Endothelial cell of umbilical vein (primary cell): ENCODE measurements at places on chromosomes 12 and 14. TPM values are rescaled to one million over a fixed set of nuclear protein-coding genes. Genes with fewer than 3 reads are reported as not detected.

Gene COX14
- 40.0 and 40.3 TPM in 2 replicates for total RNA-seq

Gene RHEBL1
- 2.3 and 2.6 TPM in 2 replicates for total RNA-seq

Gene KRT74
- total RNA-seq = not detected in 2 replicates

Gene KRT3
- not detected in 2 replicates for total RNA-seq

Gene TAS2R14
- 3.0 and 4.2 TPM in 2 replicates for total RNA-seq

Gene HOXC5
- total RNA-seq = not detected in 2 replicates

Gene TBC1D30
- 4.4 and 7.4 TPM in 2 replicates for total RNA-seq

Gene PCK2
- total RNA-seq = 24.5 and 25.1 TPM in 2 replicates

Gene TMEM132C
- not detected in 2 replicates for total RNA-seq

Gene KRT71
- total RNA-seq = not detected in 2 replicates

Gene RGS6
- total RNA-seq = not detected in 2 replicates

Gene MYBPC1
- total RNA-seq = not detected in 2 replicates
